ENCODE measurements at places on chromosomes 6 and 20.

DNA sequence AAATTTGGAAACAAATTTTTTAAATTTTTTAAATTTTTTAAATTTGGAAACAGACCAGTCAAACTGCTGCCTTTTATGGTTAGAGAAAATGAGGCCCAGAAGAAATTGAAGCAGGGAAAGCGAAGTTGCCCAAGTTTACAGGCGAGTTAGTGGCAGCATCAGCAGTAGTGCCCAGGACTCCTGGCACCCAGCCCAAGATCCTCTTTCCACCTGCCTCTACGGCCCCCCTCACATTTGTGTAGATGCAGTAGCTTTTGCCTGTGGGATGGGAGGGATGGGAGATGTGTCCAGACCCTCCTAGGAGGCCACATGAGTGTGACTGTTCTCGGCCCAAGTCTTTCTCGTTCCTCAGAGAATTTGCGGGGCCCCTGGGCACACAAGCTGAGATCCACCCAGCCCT, 49.8 kb downstream of the HNF4A start:
- H3K27ac ChIP-seq, result no peak overlapping the region
- no peak overlapping the region for H3K4me3 ChIP-seq
- no peak for DNase-seq
- H3K4me1 ChIP-seq, result peaks cover 27% of the 10 kb centered on the region

DNA sequence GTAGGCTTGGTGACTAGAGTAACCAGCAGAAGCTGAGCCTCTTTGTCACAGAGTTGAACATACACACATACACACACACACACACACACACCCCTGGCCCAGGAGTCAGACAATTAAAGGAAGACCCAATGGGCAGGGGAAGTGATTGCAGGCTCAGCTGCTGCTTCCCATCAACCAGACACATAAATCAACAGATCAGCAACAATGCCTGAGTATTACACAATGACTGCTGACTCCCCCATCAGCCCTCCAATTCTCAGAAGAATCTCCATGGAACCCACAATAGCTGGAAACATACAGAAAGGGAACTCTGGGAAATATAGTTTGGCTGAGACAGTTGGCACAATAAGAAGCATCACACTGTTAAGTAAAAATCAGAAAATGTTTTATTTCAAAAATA, 270.4 kb upstream of the PLCB4 start:
- no peaks in the 10 kb centered on the region for H3K4me1 ChIP-seq
- H3K4me3 ChIP-seq, result no peak overlapping the region
- DNase-seq, result no peak
- no peaks in the 10 kb centered on the region for H3K27me3 ChIP-seq
- H3K27ac ChIP-seq, result no peak overlapping the region

DNA sequence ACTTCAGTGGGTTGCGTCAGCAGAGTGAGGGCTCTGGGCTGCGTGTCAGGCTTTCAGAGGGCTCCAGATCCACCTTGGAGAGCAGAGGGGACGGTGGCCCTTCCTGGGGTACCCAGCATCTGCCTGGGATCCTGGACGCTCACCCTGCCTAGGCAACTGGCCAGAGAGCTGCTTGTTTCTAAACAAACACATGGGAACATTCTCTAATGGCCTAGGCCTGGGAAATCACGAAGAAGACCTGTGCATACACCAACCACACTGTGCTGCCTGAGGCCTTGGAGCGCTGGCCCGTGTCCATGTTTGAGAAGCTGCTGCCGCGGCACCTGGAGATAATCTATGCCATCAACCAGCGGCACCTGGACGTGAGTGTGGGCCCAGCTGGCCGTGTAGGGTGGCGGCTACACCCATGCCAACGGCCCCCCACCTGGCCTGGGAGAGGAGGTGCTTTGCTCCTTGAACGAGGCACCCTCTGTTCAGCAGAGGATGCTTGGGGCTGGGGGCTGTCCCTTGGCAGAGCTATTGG, 32.2 kb downstream of the PYGB start:
- no peaks in the 10 kb centered on the region for H3K4me1 ChIP-seq
- H3K4me3 ChIP-seq, result no peak overlapping the region
- no peak for DNase-seq
- peaks cover 48% of the 10 kb centered on the region for H3K36me3 ChIP-seq

- no peak overlapping the region for H3K4me3 ChIP-seq
- no peaks in the 10 kb centered on the region for H3K27me3 ChIP-seq
- no peaks in the 10 kb centered on the region for H3K4me1 ChIP-seq
- H3K27ac ChIP-seq, result no peak overlapping the region
- peak; percentile 70 for DNase-seq
These were observed 512.8 kb upstream of the JARID2 start for GRCh38 chr6:14732844-14733757.

DNA sequence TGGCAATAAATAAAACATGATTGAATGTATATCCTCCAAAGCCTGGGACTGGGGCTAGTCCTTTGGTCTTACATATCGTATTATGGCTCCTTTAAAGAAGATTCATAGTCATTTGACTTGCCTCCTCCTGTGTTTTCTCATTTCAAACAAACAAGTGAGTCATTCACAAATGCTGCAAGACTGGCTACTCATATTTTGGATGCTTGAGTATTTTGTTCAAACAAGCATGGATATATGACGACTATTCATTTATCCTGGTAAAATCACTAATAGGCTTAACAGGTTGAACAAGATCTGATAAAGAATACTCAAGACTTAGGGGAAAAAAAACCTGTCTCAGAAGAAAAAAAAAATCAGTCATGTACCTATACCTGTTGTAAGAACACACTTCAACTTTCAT, 111.1 kb upstream of the CCDC28A start:
- DNase-seq, result no peak
- H3K36me3 ChIP-seq, result no peaks in the 10 kb centered on the region
- H3K4me1 ChIP-seq, result no peaks in the 10 kb centered on the region

DNA sequence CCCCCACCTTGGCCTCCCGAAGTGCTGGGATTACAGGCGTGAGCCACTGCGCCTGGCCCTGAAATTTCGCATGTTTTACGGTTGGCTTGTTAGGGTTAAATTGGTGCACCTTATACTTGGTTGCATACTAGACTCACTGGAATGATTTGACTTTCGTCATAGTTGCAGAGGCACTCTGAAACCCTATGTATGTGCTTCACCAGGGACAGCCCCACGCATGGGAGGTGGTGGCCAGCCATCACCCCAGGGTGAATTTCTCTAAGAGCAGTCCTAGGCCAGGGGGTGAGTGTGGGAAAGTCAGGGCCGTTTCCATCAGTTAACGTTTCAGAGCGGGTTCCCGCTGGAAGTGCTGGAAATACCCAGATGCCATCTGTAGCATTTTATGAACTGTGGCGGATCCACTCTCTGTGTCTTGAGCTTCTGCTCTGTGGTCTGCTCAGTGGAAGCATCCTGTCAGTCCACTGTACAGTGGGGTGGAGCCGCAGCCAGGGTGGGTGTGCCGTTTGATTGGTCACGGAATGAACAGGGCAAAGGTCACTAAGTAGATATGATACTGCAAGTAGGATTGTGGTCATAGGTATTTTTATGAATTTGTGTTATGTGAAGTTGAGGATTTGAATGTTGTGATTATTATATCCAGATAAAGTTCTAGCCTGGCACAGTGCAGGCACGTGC, 13.2 kb downstream of the DNAJC5 start:
- no peak overlapping the region for H3K4me3 ChIP-seq
- DNase-seq, result no peak
- no peak overlapping the region for H3K27ac ChIP-seq
- no peaks in the 10 kb centered on the region for H3K36me3 ChIP-seq

DNA sequence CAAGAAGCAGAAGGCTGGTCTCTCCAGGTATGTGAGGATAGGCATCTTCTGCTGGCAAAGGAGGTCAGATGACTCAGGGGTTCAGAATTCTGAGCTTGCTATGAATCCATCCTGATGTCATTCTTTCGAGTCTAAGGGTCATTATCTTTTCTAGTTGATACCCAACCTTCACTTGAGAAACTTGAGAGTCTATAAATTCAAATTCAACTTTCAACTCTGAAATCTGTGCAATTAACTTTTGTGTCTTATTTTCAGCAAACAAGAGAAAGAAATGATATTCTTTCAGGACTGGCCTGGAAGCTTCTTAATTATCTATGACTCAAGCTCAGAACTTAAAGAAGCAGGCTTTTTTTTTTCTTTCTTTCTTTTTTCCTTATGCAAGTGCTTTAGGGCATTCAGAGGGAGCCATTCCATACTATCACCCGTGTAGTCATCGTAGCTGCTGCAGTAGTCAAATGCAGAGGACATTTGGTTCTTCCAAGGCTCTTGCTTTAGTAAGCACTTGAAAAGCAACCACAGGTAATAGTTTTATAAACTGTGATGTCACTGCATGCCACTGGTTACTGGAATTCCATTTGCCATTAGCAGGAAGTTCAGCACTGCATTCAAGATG, 93.0 kb downstream of the ADTRP start:
- peaks cover 5% of the 10 kb centered on the region for H3K4me1 ChIP-seq
- H3K36me3 ChIP-seq, result no peaks in the 10 kb centered on the region
- H3K27ac ChIP-seq, result no peak overlapping the region
- no peak for DNase-seq
- no peak overlapping the region for H3K4me3 ChIP-seq
- H3K27me3 ChIP-seq, result no peaks in the 10 kb centered on the region

GRCh38 chr6:16154904-16155303, 26.0 kb downstream of the MYLIP start:
- no peak for DNase-seq
- no peaks in the 10 kb centered on the region for H3K27me3 ChIP-seq
- no peak overlapping the region for H3K4me3 ChIP-seq
- H3K36me3 ChIP-seq, result no peaks in the 10 kb centered on the region

All from endodermal cell (in vitro differentiated cells).